ENCODE measurements at places on chromosomes 3 and 15. TPM values are rescaled to one million over a fixed set of nuclear protein-coding genes. Genes with fewer than 3 reads are reported as not detected.

DNA sequence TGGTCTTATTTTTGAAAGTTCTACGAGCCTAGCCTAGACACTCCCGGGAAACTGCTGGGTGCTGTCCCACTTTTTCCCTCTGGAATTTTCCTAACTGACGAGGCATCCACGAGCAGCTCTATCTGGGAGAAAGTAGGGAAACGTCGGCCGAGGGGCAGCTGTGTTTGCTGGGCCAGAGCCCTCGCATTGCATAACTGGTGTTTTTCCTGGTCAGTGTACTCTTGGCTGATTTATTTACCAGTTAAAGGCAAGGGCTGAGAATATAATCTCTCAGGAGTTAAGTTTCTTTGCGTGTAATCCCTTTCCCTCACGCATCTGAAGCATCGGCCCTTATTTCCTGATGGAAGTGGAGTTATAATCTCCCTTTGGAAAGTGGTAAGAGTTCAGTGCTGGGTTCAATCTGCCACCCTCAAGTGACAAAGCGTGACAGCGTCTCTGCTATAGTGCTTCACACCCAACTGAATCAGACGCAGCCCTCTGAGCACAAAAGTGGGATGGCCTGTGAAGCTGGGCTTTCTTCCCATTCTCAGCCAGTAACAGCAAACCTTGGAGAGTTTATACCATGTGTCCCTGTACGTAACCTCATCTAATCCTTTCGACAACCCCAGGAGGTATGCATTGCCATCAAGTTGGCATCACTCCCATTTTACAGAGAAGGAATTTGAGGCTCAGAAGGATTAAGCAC, 311.5 kb downstream of the RORA start:
- DNase-seq, result no peak

DNA sequence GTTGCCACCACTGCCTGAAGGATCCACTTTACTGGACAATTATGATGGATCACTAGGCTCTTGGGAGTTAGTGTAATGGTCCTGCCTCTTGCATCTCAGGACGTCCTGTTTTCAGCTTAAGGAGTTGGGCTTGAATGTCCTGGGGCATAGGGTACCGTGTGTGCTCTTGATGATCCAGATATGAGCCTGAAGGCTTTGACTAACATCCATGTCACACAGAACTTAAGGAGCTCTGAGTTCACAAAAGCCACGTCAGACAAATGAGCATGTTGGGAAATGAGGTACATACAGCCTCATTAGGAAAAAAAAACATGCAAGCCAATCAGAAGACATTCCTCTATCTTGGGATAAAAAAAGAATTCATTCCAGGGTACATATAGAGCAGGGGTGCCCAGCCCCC, 40.8 kb downstream of the CA12 start:
- no peak for DNase-seq

GRCh38 chr3:8900869-8901268, 62.4 kb downstream of the RAD18 start:
- no peak for DNase-seq

GRCh38 chr15:76843269-76843668, 61.9 kb downstream of the SCAPER start:
- no peak for DNase-seq

DNA sequence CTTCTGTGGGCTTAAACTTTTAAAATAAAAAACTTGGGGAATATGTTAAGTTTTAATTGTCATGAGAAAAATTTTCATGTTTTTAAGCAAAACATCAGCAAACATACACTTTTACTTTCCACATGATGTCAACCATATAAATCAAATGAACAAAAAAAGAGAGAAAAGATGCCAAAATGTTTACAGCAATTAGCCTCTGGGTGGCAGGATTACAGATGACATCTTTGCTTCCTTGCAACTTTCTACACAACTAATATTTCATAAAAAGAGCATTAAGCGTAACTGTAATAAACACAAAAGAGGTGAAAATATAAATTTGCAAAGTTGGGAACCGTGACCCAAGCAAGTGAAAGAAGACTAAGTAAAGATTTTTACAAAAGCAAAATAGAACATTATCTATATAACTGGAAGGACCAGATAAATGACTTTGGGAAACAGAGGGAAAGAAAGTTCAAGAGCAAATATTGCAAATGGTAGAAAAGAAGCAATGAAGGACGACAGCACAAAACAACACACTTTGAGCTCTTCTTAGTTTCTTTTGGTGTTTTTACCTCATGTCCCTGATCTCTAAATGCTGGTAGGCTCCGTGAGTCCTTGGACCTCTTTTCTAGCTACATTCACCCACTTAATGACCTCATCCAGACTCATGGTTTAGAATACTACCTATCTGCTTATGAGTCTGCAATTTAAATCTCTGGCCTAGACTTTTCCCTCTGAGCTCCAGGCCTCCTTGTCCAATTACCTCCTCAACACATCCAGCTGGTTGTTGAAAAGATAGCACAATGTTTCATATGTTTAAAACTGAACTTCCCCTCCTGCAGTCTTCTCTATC, 9.4 kb downstream of the TP53BP1 start:
- peak; percentile 7 for DNase-seq

DNA sequence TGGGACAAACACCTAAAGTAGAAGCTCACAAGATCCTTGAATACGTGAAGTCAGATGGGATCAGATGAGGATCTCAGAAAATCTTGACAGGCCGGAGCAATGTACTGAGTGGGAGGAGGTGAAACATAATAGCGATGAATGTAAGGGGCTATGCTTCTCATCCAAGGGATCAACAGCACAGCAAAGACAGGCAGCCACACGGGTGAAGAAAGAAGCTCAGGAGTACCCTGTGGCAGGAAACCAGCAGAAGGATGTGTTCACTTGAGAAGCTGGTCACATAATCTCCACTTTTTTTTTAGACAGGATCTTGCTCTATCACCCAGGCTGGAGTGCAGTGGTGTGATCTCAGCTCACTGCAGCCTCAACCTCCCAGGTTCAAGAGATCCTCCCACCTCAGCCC, 92.4 kb downstream of the MEGF11 start:
- DNase-seq, result no peak

DNA sequence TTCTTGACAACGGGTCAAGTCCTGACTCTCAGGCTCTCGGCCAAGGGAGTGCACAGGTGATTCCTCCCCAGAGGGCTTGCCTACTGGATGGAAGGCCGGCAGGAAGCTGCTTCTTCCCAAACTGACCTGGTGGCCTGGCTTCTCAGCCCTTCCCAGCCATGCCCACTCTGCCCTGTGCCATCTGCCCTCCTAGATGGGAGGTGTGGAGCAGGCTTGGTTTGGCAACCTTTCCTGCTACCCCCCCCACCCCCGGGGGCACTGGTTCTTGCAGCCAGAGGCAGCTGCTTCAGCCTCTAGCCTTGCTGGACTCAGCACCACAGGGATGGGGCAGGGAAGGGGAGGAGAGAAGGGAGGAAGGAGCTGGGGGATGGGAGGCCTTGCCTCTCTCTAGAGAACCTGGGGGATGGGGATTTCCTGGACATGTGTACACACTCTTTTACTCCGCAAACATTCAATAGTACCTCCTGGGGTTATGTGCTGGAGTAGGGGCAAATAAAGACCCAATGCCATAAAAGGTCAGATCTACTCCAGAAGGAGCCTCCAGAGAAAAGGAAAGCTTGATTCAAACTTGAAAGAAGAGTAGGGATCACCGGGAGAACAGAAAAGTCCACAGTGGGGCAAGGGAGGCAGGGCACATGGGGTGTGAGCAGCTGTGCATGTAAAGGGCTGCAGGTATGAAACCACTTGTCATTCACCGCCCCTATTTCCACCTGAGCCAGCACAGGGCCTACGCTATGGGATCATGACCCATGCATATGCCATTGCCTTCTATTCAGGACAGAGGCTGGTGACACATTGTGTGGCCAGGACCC, 4.2 kb upstream of the DAPK2 start:
- DNase-seq, result no peak

Gene PIGZ
- total RNA-seq, result 0.67 TPM

DNA sequence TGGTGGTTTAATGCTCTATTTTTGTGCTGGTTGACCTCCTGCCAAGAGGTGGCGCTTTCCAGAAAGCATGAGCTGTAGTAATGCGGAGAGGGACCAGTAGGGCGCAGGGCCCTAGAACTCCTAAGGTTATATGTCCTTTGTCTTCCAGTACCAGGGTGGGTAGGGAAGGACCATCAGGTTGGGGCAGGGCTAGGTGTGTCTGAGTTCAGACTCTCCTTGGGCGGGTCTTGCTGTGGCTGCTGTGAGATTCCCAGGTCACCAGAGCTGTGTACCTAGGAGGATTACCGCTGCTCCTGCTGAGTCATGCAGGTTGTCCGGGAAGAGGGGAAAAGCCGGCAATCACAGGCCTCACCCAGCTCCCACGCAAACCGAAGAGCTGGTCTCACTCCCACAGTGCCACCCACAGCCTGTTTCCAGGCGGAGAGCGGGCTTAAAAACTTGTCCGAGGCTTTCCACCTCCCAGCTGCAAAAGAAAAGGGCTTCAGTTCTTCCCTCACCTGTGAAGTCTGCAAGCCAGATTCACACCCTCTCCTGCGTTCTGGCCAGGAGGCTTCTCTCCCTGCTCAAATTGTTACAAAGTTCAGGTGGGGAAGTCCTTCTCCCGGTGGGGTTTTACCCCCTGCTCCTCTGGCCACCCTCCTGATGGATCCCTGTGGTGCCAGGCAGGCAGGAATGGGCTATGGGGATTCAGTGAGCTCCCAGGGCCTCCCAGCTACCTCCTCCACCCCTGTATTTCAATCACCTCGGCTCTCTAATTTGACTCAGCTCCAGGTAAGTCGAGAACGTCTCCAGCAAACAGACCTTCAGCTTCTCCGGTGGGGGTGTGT, 37.7 kb upstream of the BCHE start:
- DNase-seq, result no peak
